ENCODE measurements at places on chromosomes 5 and 9.

DNA sequence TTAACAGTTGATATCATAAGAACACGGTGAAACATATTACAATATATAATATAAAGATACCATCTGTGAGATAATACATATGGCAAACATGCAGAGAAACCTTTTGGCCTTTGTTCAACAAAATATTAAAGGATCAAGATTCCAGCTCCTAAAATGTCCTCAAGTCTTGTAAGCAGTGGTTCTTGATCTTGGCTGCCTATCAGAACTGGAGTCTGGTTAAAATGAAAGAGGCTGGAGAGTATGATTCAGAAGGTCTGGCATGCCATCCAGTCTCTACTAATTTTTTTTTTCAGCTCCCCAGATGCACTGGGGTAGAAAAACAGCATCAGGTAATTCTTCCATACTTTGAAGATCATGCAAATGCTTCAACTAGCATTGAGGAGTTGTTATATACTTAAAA is 83.2 kb downstream of the TNC start:
- DNase-seq = no peak

DNA sequence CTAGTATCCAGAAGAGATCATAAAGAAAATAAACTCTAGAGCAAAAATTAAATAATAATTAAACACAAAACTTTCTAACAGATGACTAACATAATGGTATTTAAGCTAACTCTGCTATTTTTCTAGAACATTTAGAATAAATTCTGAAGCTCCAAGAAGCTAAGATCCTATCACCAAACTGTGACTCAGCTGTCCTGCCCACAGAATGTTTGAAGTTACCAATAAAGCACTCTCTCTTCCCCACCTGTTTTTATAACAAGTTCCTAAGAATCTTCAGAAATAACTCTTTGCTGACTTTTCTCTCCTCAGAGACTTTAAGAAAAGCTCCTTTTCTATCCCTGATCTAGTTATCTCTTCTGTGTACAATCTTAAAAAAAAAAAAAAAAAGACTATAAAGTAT is 6.0 kb upstream of the EFNA5 start:
- no peak for DNase-seq

DNA sequence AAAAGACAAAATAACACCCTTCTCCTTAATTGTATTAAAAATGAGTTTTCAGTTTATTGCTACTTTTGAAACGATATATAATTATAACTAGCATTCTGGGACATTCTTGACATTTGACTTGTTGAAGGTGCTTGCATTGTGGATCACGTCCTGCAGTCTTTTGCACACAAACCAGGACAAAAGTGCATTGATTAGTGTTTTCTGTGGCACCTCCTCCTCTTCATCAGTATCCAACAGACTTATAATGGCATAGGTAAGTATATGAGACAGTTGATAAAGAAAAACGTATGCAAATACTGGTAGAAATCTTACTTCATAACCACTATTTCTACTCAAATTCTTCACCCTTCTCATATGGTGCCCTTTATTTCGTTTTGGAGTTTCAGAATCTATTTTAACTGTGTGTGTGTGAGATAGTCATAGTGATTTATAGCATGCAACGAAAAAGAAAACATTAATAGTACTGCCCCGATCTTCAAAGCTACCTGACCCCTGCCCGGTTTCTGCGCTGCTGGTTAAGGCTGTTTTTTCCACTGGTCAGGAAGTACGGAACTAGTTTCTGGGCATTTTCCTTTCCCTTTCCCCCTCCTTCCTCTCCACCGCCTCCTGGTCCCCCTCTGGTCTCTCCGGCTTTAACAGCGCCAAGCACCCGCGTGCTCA is 639 bp upstream of the RASA1 start:
- no peak for DNase-seq

DNA sequence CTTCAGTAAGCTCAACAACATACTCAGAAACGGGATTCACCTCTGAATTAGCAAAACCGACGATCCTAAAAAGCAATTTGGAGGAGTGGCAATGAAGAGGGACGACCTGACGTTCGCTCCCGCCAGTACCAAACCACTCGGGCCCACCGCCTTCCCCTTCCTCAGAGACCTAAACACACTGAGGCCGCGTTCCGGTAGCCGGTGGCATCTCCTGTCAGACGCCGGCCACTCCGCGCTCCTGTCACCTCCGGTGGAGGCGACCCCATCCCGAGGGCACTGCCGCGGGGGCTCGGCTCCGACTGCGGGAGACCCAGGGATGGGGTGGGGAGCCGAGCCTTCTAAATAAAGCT is 617 bp downstream of the PPP6C start:
- peak; percentile 6 for DNase-seq

- no peak for DNase-seq
Measured at GRCh38 chr9:135355521-135356011, 124.0 kb upstream of the PPP1R26 start.

GRCh38 chr5:40465416-40465815 is 214.3 kb upstream of the PTGER4 start:
- DNase-seq = no peak

DNA sequence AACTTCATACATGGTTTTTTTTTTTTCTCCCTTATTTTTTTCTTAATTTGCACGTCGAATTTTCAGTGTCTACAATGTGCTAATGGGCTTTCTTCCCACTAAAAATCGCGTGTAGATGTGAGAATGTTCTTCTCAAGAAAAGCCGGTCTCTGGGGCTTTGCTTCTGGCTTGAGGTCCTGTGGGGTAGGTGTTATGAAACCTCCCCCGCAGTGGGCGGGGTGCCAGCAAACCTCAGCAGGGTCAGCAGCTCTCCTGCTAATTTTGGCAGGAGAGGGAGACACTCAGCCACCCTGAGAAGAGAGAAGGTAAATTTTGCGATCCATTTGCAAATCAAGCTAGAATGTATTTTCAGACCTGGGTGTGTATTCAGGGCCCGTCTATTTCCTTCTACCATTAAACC is 59.9 kb downstream of the NPR3 start:
- DNase-seq = no peak

DNA sequence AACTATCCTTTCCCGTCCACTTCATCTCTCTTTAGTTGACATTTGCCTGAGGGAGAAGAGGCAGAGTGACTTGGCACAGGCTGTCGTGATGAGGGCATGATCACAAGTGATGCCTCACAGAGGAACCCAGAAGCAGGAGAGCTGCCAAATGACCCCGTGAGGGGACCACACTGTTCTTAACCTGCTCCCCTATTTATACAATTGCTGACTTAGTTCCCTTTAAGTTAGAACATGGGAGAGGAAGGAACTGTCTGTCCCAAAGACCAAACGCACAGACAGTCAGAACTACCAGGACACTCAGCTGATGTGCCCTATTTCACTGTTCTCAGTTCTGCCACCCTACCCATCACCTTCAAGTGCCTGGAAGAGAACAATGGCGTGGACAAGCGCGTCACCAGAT is 73.7 kb downstream of the SLC1A3 start:
- DNase-seq = no peak

DNA sequence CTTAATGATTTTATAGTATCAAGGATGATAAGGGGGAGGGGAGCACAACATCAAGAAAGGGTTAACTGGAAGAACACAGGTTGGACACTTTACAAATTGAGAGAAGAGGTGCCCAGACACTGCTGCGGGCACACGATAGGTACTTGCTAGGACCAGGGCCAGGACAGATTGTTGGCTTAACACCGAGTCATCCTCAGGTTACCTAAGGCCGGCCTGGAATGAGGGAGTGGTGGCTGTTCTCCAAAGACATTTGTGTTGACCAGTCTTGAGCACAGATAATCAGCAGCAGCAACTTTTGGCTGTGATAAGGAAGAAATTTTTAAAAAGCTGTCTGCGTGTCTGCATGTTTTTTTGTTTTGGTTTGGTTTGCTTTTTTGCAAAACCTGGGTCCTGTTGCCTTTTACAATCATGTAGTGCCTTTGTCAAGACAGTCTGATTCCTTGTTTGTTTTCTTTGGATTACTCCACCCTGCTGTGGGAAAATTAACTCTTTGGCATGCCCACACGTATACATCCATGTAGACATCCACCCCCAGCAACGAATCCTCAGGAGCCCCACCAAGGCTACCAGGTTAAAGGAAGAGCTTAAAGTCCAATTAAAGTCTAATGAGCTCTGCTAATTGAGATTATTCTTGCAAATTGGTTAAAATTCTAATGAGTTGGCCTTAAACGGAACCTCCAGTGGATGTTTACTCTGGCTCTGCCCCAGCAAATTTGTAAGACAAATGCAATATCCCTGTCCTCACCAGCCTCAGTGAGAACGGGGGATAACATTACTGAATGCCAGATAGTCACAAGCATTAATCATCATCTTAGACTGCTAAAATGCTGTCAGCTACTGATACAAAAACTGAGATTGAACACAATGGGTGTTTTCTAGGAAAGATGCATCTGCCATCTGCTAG is 382.3 kb downstream of the ACTL7B start:
- no peak for DNase-seq

DNA sequence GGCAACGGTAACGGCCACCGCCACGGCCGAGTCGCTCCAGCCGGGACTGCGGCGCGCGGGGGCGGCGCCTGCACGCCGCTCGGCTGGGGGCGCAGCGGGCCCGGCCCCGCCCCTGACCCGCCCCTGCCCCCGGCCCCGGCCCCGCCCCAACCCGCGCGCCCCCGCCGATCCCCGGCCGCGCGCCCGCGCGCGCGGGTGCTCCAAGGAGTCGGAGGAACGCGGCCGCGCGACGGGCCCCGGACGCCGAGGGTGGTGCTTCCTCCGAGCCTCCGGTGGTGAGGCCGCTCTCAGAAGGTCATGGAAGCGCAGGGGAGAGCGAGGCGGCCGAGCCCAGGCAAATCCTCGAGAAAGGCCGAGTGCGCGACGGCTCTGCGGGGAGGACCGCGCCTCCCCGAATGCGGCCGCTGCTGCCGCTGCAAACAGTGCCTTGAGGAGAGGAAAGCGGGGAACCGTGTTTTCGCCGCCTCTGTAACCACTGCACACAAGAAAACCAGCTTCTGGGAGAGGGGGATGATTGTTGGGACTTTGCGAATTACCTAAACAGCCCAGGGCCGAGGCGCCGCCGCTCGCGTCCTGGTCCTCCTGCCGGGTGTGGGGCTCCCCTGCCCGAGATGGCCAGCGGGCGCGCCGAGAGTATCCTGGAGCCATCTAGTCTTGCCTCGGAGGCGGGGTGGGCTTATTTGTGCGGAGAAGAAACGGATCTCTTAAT is at the start of gene LIFR:
Gene LIFR, minus strand, starts transcription at position 48 of the 709 bp plus-strand sequence. CDS start 25,999 bp downstream, outside the sequence.
- no peak for DNase-seq

DNA sequence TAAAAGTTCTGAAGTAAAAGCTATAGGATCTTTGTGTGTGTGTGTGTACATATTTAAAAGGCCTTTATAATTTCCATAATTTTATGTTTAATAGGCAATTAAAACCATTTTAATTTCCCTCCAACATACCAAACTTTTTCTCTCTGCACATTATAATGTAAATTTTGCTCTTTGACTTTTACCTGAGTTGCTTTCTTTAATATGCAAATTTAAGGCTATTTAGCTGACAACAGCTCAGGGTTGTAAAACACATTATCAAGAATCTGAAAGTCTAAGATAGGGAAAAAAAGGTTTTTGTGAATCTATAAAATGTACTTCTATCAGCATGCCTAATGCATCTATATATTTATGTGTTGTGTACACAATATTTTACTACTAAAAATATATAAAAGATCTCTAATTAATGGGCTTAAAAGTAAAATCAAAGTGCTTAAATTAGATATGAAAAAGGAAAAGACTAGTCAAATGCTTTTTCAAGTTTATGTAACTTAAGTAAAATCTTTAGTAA is 239.6 kb upstream of the RAI14 start:
- no peak for DNase-seq

- no peak for DNase-seq
Measured at GRCh38 chr5:81334304-81335061, 33.1 kb downstream of the ZCCHC9 start.

GRCh38 chr5:122639033-122639432 is 135.8 kb upstream of the SNX2 start:
- DNase-seq = no peak

- DNase-seq = no peak
Measured at GRCh38 chr5:154138701-154139100, 51.8 kb upstream of the GALNT10 start.

DNA sequence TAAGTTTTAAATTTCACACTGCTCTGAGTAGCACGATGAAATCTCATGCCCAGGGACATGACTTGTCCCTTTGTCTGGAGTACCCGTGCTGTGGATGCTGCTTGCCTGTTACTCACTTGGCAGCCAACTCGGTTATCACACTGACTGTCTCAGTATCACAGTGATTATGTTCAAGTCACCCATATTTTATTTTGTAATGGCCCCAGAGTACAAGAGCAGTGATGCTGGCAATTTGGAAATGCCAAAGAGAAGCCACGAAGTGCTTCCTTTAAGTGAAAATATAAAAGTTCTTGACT is 22.8 kb upstream of the SCGB3A2 start:
- DNase-seq = no peak

Data from stimulated activated CD8-positive, alpha-beta memory T cell treated with anti-CD3 and anti-CD28 coated beads, Interleukin-15, amount 100 ng/mL, for 1 hour (primary cell).